ENCODE measurements at places on chromosomes 3 and 15. TPM values are rescaled to one million over a fixed set of nuclear protein-coding genes. Genes with fewer than 3 reads are reported as not detected.
A peak's percentile ranks its signal among the peaks of the same experiment; 100 is the strongest.

GRCh38 chr3:114880078-114880477, 267.0 kb downstream of the ZBTB20 start:
- no peak for DNase-seq

The AKAP13 gene
- 18.8 TPM for polyA plus RNA-seq

The GABRA5 gene
- polyA plus RNA-seq = not detected

GRCh38 chr3:119173325-119173724, at the start of gene UPK1B:
Gene UPK1B (plus strand): TSS chr3:119173598. CDS start chr3:119186742, 13,144 bp downstream.
- DNase-seq = peak; percentile 63

DNA sequence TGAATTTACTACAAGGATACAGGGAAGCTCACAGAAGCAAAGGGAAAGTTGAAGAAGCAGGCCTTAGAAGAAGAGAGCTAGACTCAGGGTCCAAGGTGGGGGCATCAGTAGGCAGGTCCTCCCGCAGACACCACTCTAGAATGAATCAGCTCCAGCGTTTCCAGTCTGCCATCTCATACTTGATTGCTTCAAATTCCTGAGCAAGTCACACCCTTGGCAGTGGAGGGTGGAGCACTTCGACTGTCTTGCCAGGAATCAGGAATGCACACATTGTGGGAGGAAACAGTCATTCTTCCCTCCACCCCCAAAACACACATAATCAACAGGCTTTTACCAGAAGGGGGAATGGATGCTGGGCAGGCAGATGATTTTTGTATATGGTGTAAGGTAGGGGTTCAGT, 78.5 kb downstream of the CHCHD6 start:
- no peak for DNase-seq

GRCh38 chr3:107258300-107258699, 118.9 kb upstream of the CCDC54 start:
- no peak for DNase-seq

GRCh38 chr3:70580021-70580420, 267.6 kb upstream of the MDFIC2 start:
- no peak for DNase-seq

DNA sequence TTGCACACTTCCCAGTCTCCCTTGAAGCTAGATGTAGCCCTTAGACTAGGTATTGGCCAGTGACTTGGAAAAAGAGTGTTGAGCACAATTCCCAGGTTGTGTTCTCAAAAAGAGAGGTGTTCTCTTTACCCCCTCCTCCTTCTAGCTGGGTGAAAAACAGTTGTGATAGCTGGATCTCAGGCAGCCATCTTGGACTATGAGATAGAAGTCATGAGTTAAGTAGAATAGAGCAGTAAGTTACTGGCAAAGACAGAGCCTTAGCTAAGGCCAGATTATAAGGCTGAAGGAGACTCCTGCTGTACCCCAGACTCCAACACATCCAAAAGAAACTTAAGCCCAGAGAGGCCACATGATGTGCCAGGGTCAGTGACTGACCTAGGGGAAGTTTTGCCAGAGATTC, 8.1 kb upstream of the STRA6 start:
- no peak for DNase-seq

Data from kidney (tissue), 22 donors.